ENCODE measurements at places on chromosomes 3 and 15.
A peak's percentile ranks its signal among the peaks of the same experiment; 100 is the strongest.

GRCh38 chr3:160390565-160391138, 8.4 kb downstream of the IFT80 start:
- DNase-seq = no peak

DNA sequence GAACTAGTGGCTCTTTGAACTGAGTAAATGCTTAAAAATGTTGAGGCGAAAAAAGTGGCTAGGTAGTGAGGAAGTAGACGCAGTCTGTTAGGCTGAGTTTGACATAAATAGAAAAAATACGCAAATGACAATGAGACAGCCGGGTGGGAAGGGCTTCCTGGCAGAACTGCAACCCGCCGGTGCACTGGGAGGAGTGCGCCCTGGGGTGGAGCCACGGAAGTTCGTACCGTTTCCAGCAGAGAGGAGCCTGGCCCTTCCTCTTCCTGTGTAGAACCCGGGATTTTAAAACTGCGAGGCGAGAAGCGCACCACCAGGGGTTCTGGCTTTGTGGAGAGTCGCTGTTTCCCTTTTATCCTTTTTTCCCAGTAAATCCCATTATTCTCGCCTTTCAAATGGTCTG, 602.6 kb downstream of the PYDC2 start:
- DNase-seq = no peak

GRCh38 chr3:48270306-48270705, 29.4 kb downstream of the ZNF589 start:
- DNase-seq = no peak

- no peak for DNase-seq
These were observed 48.4 kb downstream of the DTWD1 start for GRCh38 chr15:49669288-49669687.

DNA sequence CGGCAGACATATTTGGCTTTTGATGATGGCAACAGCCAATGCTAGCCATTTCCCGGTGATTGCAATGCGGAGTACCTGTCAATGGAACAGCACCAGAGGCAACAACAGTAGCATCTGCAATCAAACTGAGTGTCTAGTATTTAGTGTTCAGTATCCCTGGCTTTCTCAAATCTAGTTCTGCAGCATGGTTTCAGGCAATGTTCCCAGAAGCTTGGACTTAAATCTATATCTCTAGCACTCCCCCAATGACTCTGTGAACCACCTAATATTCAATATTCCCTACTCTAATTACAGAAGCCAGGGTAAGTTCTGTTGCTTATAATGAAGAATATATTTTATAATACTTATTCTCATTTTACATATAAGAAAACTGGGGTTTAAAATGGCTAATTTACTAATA, 48.2 kb downstream of the TBL1XR1 start:
- DNase-seq = no peak

- DNase-seq = no peak
These were observed 45.0 kb downstream of the DPH3 start for GRCh38 chr3:16219777-16220176.

GRCh38 chr3:190912736-190913135, 50.2 kb upstream of the GMNC start:
- DNase-seq = no peak

DNA sequence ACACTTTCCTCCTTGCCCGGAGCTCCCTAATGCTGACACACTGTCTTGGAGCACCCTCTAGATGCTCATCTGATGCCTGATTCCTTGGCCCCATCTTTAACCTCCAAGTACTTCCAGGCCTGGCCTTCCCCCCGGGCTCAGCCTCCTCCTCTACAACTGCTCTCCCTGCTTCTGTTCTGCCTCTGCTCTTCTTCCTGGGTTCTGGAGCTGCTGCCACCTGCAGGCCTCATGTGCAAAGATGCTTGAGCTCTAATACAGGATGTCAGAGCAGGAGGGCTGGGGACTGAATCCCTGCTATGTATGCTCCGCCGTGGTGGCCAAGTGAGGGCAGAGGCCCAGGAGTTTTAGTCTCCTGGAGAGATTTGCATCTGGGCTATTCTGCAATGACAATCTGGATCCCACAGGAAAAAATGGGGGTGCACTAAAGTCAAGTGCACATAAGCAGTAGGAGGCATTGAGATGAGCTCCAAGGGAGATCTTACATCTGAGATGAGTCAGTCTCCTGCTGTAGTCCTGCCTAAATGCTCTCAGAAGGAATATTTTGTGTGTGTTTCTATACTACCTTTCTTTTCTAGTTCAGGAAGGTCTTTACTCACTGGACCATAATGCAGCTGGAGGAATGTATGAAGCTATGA, 296.3 kb downstream of the UACA start:
- peak; percentile 19 for DNase-seq

- DNase-seq = no peak
These were observed 109.1 kb downstream of the LPP start for GRCh38 chr3:188262913-188263683.
